Muscle of back (tissue), 13 donors: ENCODE measurements at places on chromosomes 3 and 15. TPM values are rescaled to one million over a fixed set of nuclear protein-coding genes. Genes with fewer than 3 reads are reported as not detected.
A peak's percentile ranks its signal among the peaks of the same experiment; 100 is the strongest.

DNA sequence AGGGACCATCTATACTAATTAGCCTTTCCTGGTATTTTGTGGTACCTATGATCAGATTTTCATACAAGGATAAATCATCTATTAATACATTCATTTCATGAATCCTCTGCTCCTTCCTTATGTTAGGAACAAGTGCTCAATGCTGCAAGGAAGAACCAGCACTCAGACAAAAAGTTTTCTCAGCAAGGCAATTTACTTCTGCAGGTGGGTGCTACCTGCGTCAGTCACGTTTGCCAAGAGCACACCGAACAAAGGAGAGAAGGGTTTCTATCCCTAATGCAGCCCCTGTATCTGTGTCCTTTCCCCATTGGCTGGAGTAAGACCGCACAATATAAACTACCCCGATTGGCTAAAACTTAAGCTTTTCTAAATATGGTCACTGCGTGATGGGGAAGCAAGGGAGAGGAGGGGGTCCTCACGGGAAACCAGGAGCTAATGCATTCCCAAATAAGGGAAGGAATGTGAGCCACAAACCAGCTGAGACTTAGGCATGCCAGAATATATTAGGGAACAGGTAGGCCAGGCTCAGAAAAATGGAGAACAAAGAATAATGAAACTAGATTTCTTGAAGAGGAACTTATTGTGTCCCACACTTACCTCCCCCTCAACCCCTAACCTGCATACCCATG is 76.5 kb downstream of the AQR start:
- no peak for DNase-seq

- no peak for DNase-seq
Measured at GRCh38 chr3:153339065-153339464, 177.0 kb downstream of the RAP2B start.

- no peak for DNase-seq
Measured at GRCh38 chr15:67936258-67936657, 96.4 kb upstream of the RNU6-1 start.

ZCWPW2 gene
- 1.4 TPM for polyA plus RNA-seq

GRCh38 chr3:52196977-52197376 is 983 bp upstream of the ALAS1 start:
- DNase-seq: no peak

DNA sequence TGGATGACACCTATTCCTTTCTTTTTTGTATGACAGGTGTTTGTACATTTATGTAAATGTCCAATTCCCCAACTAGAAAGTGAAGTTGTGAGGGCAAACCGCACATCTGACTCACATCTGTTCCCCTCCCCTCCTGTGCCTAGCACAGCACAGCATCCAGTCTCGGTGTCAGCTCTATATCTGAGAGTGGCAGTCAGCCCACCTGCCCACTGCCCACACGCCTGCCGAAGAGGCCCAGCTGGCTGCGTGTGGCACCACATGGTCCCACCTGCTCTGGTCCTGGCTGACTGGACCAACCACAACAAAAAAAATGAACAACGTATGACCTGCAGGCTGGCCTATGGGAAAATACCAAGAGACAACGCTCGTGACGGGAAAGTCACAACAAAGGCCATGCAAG is 62.8 kb downstream of the XXYLT1 start:
- DNase-seq: no peak

DNA sequence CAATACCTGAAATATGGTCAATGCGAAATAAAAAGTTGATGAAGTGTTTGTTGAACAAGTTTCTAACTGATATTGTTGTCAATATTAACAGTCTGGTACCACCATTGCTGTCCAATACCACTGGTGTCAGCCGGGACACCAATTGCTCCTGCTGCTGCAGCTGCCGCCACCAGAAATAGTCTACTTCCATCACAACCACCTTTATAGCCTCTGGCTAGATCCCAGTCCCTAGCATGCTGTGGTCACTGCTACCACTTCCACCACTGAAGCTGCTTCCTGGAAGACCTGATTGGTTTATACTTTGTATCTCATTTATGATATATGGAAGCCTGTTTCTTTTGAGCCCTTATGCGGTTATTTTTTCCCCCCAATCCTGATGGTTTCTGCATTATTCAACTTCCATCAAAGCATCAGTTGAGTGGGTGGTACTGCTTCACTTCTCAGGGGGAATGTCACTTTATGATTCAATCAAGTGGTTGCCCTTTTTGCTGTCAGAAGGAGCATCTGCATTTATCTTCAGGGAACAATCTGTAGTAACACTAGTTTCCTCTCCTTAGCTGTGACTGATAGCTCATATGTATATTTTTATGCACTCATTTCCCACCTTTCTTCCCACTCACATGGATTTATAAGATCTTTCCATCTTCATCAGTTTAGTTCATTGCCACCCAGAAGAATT is 11.7 kb downstream of the LNP1 start:
- DNase-seq: peak; percentile 19

DNA sequence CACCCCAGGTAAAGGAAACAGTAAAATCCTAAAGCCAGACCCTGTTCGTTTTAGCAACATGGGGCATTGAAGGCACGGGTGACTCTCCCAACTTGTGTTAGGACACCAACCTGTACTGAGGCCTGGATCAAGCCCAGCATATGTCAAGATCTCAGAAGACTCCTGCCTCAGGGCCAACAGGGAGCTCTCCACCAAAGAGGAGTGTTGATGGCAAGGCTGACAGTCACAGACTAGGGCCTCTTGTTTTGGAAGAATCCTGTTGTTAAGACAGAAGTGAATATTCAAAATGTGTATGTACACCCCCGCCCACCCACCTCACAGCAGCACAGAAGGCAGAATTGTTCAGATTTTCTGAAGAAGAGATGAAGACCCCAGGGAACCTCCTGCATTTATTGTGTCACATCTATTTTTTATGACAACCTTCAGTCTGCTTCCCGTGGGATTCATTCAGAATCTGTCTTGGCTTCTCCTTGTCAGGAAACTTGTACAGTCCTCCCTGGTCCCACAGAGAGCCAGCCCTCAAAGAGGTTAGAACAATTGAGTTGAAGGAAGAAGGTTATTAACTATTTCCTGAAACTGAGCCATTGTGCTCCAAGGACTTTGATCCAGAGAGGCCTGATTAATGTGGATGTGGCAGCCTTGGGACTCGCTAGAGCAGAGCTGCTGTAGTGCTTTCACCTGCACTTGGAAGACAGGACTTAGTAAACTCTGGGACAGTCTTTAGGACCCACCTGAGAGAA is 61.7 kb upstream of the PLXNA1 start:
- DNase-seq: no peak

DNA sequence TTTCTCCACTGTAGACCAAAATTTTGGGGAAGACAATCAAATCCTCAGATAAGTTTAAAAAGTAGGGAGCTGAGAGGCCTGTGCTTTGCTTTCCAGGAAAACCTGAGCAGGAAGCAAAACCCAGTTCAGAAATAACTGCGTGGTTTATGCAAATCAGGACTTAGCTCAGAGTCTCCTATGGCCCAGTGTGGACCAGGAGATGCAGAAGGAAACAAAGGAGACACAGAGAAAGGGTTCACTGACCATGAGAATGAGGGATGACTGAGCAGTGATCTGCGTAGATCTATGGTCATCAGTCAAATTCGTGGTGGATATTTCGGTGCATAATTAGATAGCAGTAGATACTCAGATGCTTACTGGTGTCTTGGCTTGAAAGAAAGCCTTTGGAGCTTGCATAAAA is 196.6 kb downstream of the TPRG1 start:
- DNase-seq: no peak

GRCh38 chr3:188680189-188680588 is 491.6 kb upstream of the TPRG1 start:
- peak; percentile 49 for DNase-seq
